ENCODE measurements at places on chromosomes 2 and 18. TPM values are rescaled to one million over a fixed set of nuclear protein-coding genes. Genes with fewer than 3 reads are reported as not detected.

The IL1F10 gene
- total RNA-seq = not detected

The ZNF892 gene
- 3.7 TPM for total RNA-seq

The SNX17 gene
- 77.2 TPM for total RNA-seq

The YWHAQ gene
- 195 TPM for total RNA-seq

The RBKS gene
- 4.1 TPM for total RNA-seq

The POTEJ gene
- not detected for total RNA-seq

GRCh38 chr2:208228476-208228875, 26.4 kb downstream of the IDH1 start:
- H3K4me3 ChIP-seq = no peak overlapping the region
- H3K27me3 ChIP-seq = no peaks in the 10 kb centered on the region
- H3K27ac ChIP-seq = no peak overlapping the region
- DNase-seq = no peak

- H3K4me3 ChIP-seq = no peak overlapping the region
- H3K36me3 ChIP-seq = no peaks in the 10 kb centered on the region
- no peak for DNase-seq
- no peak overlapping the region for H3K27ac ChIP-seq
- peaks cover 32% of the 10 kb centered on the region for H3K4me1 ChIP-seq
These were observed 244.5 kb downstream of the TCF4 start for GRCh38 chr18:55343396-55344073.

DNA sequence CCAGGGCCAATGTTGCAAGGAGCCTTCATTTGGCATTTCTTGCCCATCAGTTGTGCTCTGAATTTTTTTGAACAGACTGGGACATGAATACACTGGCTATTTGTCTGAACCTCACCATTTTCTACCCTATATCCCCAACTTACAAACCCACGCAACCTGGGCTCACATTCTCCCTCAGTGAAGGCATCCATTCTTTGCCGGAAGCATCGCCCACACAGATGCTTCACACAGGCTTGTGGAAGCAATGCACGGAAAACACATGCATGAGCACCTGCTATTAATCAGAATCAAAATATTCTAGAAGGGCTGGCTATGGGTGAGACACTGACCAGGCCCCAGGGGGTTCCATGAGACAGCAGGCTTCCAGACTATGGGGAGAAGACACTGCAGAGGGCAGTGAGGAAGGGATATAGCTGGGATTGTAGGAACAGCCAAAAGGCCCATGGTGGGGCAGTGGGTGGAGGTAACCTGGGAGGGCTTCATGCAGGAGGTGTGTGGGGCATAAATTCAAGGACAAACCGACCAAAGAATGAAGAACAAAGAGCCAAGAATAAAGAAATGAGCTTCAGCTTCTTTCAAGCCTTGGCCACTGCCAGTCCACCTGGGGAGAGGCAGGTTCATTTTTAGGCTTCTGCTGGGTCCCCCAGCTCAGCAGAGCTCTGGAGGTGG, 261.5 kb downstream of the CELF4 start:
- H3K27ac ChIP-seq = no peak overlapping the region
- peaks cover 4% of the 10 kb centered on the region for H3K4me1 ChIP-seq
- H3K4me3 ChIP-seq = no peak overlapping the region
- no peak for DNase-seq

DNA sequence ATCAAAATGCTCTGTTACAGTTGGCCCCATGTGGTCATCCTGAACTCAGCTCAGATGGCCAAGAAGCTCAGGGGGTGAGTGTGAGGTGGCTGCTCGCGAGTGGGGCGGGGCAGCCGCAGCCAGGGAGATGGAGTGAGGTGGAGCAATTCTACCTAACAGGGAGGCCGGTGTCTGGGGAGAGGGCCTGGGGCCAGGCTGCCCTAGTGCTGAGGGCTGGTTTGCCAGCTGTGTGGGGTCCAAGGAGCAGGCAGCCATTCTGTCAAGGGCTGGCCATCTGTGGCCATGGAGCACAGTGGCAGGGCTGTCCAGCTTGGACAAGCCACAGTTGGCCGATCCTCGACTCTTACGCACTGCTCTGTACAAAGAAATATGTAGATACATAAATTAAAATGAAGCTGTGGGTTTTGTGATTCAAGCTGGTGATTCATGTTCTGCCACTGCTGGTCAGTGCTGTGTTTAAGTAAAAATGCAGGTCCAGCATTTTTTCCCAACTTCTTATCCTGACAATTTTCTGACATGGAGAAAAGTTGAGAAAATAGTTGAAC, 82.1 kb downstream of the HS6ST1 start:
- no peak overlapping the region for H3K4me3 ChIP-seq
- no peaks in the 10 kb centered on the region for H3K27me3 ChIP-seq
- no peak overlapping the region for H3K27ac ChIP-seq
- no peak for DNase-seq

- no peaks in the 10 kb centered on the region for H3K36me3 ChIP-seq
- H3K27ac ChIP-seq = no peak overlapping the region
- no peaks in the 10 kb centered on the region for H3K27me3 ChIP-seq
- peaks cover 11% of the 10 kb centered on the region for H3K4me1 ChIP-seq
These were observed 126.7 kb downstream of the STK39 start for GRCh38 chr2:168120730-168121129.

GRCh38 chr18:52979892-52980291, 639.9 kb downstream of the DCC start:
- no peak for DNase-seq
- H3K27ac ChIP-seq = no peak overlapping the region
- no peak overlapping the region for H3K4me3 ChIP-seq
- H3K36me3 ChIP-seq = no peaks in the 10 kb centered on the region

GRCh38 chr2:9844576-9844975, 1.3 kb downstream of the TAF1B start:
- peaks cover 6% of the 10 kb centered on the region for H3K4me1 ChIP-seq
- H3K27ac ChIP-seq = no peak overlapping the region
- no peak for DNase-seq
- no peaks in the 10 kb centered on the region for H3K27me3 ChIP-seq
- no peaks in the 10 kb centered on the region for H3K36me3 ChIP-seq
- H3K4me3 ChIP-seq = peak overlapping the region; percentile 86

DNA sequence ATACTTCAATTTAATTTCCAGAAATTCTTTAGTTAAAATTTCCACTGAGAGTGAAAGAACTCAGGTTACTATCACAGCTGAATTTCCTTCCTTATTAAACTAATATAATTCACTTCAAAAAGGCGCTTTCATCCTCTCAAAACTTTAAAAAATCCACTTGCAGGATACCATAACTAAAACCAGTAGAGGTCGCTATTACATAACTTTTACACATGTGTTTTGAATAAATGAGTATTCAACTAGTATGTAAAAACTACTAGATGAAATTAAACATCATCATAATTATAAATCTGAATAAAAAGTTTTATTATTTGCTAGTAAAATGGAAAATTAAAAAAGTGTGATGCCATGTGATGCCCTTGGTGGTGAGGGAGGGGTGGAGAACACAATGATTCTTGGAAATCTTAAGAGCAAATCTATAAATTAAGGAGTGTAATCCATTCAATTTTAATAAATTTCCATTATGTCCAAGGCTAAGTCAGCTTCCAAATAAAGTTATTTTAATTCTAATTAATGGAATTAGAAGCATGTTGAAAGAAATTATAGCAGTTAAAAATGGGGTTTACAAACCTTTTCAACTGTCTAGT, 61.4 kb downstream of the SOS1 start:
- H3K36me3 ChIP-seq = no peaks in the 10 kb centered on the region
- no peaks in the 10 kb centered on the region for H3K27me3 ChIP-seq
- H3K4me1 ChIP-seq = no peaks in the 10 kb centered on the region
- H3K4me3 ChIP-seq = no peak overlapping the region
- H3K27ac ChIP-seq = no peak overlapping the region

Measured in heart left ventricle (tissue), 16 donors.